HepG2 (cell line): ENCODE measurements at places on chromosomes 3 and 15. TPM values are rescaled to one million over a fixed set of nuclear protein-coding genes. Genes with fewer than 3 reads are reported as not detected.

DNA sequence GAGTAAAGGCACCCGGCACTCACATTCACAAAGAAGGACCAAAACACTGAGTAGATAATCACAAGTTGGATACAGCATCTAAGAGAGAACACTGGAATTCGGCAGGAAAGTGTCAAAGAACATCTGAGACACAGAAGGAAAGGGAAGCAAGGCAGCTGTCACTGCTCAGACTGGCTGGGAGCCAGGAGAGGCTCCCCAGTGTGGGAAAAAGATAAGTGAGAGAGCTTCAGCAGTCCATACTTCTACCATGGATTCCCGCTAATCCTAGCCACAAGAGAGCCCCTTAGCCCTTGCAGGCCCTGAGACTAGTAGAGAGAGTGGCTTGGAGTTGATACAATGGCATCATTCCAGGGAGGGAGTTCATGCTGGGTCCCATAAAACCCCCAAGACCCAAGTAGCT, 36.7 kb upstream of the CP start:
- no peak overlapping the region for H3K27ac ChIP-seq
- DNase-seq = no peak
- no peaks in the 10 kb centered on the region for H3K4me1 ChIP-seq
- H3K36me3 ChIP-seq = no peaks in the 10 kb centered on the region
- H3K27me3 ChIP-seq = no peaks in the 10 kb centered on the region

DNA sequence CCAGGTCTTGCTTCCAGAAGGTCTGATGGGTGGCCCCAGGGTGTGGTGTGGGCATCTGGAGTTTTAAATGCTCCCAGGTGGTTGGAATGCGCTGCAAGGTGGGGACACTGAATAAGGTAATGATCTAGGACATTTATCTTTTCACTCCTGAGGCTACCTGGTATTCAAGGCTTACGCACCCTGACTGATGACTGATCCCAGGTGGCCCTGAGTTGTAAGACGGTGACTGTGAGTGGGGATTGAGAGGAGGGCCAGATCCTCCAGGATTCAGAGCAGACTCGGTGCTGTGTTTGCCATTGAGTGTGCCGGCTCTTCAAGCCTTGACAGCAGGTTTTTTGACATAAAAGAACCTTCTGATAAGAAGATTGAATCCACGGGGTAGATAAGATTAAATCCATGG, 40.3 kb downstream of the SLC6A20 start:
- DNase-seq = no peak
- H3K36me3 ChIP-seq = no peaks in the 10 kb centered on the region
- H3K27ac ChIP-seq = no peak overlapping the region
- no peak overlapping the region for H3K4me3 ChIP-seq
- H3K27me3 ChIP-seq = peaks cover 40% of the 10 kb centered on the region

GRCh38 chr3:86788371-86788770, 202.6 kb downstream of the VGLL3 start:
- DNase-seq = no peak
- no peak overlapping the region for H3K4me3 ChIP-seq
- H3K27ac ChIP-seq = no peak overlapping the region
- no peaks in the 10 kb centered on the region for H3K36me3 ChIP-seq

DNA sequence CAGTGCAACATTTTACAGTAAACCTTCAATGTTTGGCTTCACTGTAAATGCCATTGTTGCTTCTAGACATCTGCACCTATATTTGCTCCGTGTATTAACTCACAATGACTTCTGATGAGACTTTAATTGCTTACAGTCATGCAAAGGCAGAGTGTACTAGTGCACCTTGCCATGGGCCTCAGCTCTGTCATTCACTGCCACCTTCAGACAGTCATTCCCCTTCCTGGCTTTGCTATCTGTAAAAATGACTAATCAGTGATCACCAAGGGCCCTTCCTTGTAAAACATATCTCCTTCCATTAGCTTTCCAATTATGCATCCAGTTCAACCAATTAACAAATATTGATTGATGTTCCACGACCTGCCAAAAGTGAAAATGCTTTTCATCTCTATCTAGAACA, 120.3 kb downstream of the ARRDC4 start:
- H3K27ac ChIP-seq = no peak overlapping the region
- no peaks in the 10 kb centered on the region for H3K27me3 ChIP-seq
- H3K36me3 ChIP-seq = no peaks in the 10 kb centered on the region
- DNase-seq = no peak
- H3K4me1 ChIP-seq = no peaks in the 10 kb centered on the region
- H3K4me3 ChIP-seq = no peak overlapping the region

- H3K4me1 ChIP-seq = no peaks in the 10 kb centered on the region
- no peak overlapping the region for H3K27ac ChIP-seq
- H3K36me3 ChIP-seq = no peaks in the 10 kb centered on the region
- H3K27me3 ChIP-seq = no peaks in the 10 kb centered on the region
Observed at GRCh38 chr3:193342551-193342950, 36.0 kb downstream of the ATP13A5 start.

DNA sequence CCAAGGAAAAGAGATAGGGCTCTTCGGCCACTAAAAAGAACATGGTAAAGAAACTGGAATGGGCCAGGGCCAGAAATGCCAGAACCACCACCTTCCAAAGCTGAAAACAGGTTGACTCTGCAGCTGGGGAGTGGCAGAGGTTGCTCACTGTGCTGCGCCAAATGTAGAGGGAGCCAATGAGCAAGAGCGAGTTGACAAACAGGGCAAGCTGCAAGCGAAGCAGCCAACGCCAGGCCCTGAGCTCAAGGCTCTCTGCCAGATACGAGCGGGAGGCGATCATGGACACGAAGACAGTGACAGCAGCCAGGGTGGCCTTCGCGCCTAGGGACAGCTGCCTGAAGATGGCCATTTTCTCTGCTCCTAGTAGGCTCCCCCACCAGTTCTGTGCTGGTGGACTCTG, 3.1 kb downstream of the GLB1 start:
- peaks cover 35% of the 10 kb centered on the region; the same call in 2 of the 3 replicates for H3K36me3 ChIP-seq
- H3K27me3 ChIP-seq = no peaks in the 10 kb centered on the region
- no peak for DNase-seq
- no peak overlapping the region for H3K27ac ChIP-seq
- H3K4me3 ChIP-seq = no peak overlapping the region

GRCh38 chr3:145981056-145981455, 179.9 kb downstream of the PLOD2 start:
- H3K4me1 ChIP-seq = no peaks in the 10 kb centered on the region
- no peak for DNase-seq
- H3K36me3 ChIP-seq = no peaks in the 10 kb centered on the region
- no peak overlapping the region for H3K4me3 ChIP-seq
- H3K27me3 ChIP-seq = no peaks in the 10 kb centered on the region
- H3K27ac ChIP-seq = no peak overlapping the region

DNA sequence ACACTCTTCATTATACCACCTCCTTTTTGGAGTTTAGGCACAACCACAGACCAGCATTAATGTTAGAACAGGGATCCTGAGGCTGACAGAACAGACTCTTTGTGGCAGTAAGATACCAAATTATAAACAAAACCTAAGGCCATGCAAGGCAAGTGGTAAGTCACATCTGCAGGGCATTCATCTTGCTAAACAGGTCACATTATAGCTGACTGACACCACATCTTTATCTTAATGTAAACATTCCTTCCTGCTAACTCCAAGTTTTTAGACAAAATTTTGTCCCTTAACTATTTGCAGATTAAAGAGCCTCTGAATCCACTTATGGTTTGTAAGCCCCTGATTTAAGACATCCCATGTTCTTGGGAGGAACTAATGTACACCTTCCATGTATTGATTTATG, 500.6 kb downstream of the PYDC2 start:
- H3K27me3 ChIP-seq = no peaks in the 10 kb centered on the region
- H3K27ac ChIP-seq = no peak overlapping the region
- no peak for DNase-seq
- H3K4me1 ChIP-seq = no peaks in the 10 kb centered on the region
- H3K36me3 ChIP-seq = no peaks in the 10 kb centered on the region
- no peak overlapping the region for H3K4me3 ChIP-seq

GRCh38 chr3:4983739-4984510, 4.7 kb downstream of the BHLHE40 start:
- no peak for DNase-seq
- peak overlapping the region; percentile 23 for H3K27ac ChIP-seq
- peak overlapping the region; percentile 99 for H3K4me3 ChIP-seq
- H3K27me3 ChIP-seq = no peaks in the 10 kb centered on the region; the same call in 2 of the 3 replicates
- peaks cover 9% of the 10 kb centered on the region for H3K36me3 ChIP-seq
- H3K4me1 ChIP-seq = peaks cover 57% of the 10 kb centered on the region

GRCh38 chr15:40843261-40843884, 475 bp upstream of the SPINT1 start:
- H3K4me1 ChIP-seq = peaks cover 48% of the 10 kb centered on the region
- no peak for DNase-seq
- H3K36me3 ChIP-seq = no peaks in the 10 kb centered on the region
- H3K27ac ChIP-seq = no peak overlapping the region
- peaks cover 17% of the 10 kb centered on the region; the same call in 2 of the 3 replicates for H3K27me3 ChIP-seq

DNA sequence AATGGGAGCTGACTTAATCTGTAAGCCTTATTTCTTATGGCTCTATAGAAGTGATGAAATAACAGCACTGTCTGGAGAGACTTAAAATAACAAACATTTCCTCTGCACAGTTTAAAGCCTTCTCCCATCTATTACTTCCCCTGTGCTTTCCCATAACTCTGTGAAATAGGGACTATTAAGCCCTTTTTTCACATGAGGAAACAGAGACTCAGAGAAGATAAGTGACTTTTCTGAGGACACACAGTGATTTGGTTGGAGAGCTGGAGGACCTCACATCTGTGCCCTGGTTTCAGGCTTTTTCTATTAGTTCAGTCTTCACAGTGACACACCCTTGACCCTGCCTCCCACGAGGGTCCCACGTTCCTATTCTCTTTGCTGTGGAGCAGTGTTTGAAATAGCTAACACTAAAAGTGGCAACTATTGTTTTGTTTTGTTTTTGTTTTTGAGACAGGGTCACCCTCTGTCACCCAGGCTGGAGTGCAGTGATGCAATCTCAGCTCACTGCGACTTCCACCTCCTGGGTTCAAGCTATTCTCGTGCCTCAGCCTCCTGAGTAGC, 82.9 kb downstream of the ST6GAL1 start:
- H3K4me3 ChIP-seq = no peak overlapping the region
- H3K4me1 ChIP-seq = peaks cover 18% of the 10 kb centered on the region
- H3K27ac ChIP-seq = no peak overlapping the region

GRCh38 chr3:123774474-123774873, 109.7 kb downstream of the MYLK start:
- H3K4me3 ChIP-seq = no peak overlapping the region
- DNase-seq = no peak
- no peaks in the 10 kb centered on the region for H3K27me3 ChIP-seq
- no peaks in the 10 kb centered on the region; the same call in none of the 2 replicates for H3K36me3 ChIP-seq
- H3K27ac ChIP-seq = no peak overlapping the region
- H3K4me1 ChIP-seq = peaks cover 22% of the 10 kb centered on the region

DNA sequence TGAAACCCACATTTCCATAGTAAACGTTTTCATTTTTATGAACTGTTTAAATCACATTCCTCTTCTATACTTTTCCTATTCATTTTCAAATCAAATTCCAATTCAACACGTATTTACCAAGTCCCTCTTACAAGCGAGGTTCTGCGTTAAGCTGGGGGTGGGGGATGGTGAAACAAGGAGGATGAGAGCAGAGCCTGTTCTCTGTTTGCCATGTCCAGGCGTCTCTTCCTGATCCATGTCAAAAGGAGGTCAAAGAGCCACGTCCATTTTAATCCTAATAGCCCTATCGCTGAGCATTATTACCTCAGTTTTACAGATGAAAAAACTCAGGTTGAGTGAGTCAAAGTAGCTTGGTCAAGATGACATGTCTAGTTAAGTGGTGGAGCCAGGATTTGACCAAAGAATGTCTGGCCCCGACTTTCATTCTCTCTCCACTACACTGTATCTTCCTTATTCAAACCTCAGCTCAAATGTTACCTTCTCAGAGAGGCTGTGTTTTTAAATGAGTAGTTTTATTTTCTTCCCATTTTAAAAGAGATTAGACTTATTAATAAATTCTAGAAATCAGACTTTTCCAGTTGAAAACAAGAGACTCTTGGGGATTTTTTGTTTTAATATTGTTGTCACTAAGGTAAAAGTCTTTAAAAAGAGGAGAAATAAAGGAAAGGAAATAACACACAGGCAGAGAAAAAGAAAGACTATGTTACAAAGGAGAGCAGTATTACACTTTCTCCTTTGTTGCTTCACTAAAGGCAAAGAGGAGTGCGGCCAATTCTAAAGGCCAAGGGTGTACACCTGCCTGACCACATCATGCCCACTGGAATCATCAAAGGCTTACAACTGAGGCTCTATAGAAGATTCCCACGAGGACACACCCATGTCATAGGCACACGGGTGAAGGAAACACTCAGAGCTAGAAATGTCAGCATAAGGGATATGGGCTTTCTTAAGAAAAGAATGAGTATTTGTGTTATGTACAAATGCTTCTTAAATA, 42.4 kb downstream of the MYO5A start:
- no peak overlapping the region for H3K27ac ChIP-seq
- no peaks in the 10 kb centered on the region for H3K27me3 ChIP-seq
- H3K4me3 ChIP-seq = no peak overlapping the region
- peaks cover 7% of the 10 kb centered on the region; the same call in 1 of the 2 replicates for H3K4me1 ChIP-seq

DNA sequence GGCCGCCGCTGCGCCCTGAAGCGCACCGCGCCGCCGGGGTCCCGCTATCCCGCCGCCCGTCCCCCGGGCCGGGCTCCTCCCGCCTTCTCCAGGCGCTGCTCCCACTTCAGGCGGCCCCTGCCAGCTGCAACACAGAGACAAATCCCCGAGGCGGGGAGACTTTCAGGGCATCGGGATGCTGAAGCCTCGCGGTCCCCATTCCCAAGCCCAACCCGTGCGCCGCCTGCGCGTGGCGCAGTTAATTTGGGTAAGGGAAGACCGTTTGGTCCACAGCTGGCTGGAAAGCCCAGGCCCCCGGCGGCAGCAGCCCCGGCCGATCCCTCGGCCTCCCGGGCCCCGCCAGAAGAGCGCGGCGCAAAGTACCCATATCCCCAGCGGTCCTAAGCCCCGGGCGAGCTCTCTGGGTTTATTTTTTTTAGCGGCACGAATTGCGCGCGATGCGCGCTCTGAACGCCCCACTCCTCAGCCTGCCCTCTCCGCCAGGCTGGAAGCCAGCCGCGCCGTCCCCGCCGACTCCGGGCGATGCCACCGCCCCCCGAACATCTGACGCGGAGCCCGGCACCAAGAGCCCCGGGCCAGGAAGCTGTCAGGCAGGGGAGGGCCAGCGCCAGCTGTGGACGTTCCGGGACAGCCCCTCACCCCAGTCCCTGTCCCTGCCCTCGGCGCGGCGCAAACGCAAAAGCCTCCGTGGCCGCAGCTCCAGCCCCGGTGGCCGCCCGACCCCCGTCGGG, 517 bp downstream of the FBN1 start:
- no peaks in the 10 kb centered on the region for H3K36me3 ChIP-seq
- DNase-seq = no peak
- peak overlapping the region; percentile 64 for H3K4me3 ChIP-seq
- H3K27me3 ChIP-seq = peaks cover 2% of the 10 kb centered on the region

The RAB8B gene
- total RNA-seq = 14.2 and 20.4 TPM in 2 replicates

The CYP11A1 gene
- total RNA-seq = 0.66 and 0.86 TPM in 2 replicates

The BCHE gene
- total RNA-seq = not detected in 2 replicates

The MNS1 gene
- 1.7 and 2.3 TPM in 2 replicates for total RNA-seq

The FSIP1 gene
- 0.11 and 0.18 TPM in 2 replicates for total RNA-seq

The LIPC gene
- total RNA-seq = 15.0 and 26.0 TPM in 2 replicates

The CCR8 gene
- not detected in 2 replicates for total RNA-seq

The KBTBD8 gene
- 7.6 and 16.2 TPM in 2 replicates for total RNA-seq
